ENCODE measurements at places on chromosomes 3 and 15.

GRCh38 chr15:37090543-37091175, 9.7 kb downstream of the MEIS2 start:
- no peak for DNase-seq

GRCh38 chr15:79602731-79603130, 170.6 kb downstream of the MINAR1 start:
- DNase-seq = no peak

DNA sequence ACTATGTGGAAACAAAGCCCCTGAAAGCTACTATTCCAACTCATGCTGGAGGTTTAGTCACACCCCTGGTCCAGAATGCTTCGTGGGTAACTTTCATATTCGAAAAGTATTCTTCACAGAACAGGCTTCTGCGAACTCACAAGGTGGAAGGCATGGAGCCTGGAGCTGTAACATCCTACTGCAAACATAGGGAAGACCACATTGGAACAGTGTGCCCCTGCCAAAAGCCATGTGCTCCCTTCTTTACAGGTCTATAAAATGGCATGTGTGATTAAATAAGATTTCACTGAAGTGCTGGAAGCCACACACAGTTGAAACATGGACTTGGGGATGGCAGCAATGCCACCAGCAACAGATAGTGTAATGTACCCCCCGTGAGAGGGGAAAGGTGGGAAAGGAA, 105.9 kb downstream of the GREM1 start:
- no peak for DNase-seq

DNA sequence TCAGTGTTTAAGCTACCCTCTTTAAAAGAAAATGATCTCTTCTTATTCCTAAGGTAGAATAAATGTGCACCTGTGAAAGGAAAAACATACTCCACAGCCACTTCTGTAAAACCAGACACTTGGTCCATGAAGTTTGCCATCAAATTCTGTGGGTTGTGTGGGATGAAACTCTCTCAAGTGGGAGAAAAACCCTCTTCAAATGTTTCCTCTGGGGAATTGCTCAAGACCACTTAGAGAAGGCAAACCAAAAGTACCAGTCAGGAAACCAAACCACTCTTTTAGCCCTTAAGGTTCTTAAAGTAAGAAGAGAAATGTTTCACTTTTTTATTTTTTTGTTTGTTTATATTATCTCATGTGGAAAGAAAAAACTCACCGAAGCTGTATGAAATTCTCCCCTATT, 1.2 kb downstream of the COL8A1 start:
- DNase-seq = no peak

DNA sequence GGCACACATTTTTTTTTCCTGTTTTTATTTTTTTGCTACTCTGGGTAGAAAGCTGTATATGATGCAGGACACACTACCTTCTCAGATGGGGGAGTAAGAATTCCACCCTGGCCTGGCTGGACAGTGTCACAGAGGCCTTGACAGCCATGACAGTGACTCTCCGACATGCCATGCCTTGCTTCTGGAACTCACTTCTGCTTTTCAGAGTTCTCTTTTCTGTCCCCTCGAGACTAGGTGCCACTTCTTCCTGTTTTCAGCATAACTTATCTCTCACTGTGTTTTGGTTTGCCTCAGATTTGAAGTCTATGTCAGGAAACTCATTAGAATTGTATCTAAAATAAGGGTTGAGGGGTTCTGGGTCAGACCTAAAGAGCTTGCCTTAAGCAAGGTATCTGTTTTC, 69.1 kb upstream of the SEC13 start:
- no peak for DNase-seq

DNA sequence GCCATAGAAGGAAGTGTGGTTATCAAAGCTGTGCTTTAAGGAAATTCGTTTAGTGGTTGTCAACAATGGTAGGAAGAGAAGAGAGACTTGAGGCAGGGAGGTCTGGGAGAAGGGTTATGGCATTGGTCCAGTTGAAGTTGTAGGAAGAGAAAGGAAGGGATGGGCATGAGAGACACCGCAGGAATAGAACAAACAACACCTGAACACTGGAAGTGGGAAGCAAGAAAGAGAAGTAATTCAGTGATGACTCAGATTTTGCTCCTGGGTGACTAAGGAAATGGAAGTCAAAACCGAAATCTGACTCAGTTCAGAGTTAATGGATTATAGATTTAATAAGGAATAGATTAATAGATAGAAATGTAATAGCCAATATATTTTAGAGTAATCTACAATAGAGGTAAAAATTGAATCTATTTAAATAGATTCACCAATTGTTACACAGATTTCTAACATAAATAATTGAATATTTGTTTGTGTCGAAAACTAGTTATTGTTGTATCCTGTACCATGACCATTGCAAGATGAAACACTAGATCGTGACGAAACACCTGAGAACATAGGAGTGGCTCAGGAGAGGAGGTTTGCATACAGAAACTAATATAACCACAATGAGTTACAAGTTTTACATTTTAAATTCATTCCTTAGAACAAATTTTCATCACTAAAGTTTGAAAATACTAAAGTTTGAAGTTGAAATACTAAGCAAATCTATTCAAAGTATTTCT, 36.0 kb downstream of the THBS1 start:
- DNase-seq = no peak

DNA sequence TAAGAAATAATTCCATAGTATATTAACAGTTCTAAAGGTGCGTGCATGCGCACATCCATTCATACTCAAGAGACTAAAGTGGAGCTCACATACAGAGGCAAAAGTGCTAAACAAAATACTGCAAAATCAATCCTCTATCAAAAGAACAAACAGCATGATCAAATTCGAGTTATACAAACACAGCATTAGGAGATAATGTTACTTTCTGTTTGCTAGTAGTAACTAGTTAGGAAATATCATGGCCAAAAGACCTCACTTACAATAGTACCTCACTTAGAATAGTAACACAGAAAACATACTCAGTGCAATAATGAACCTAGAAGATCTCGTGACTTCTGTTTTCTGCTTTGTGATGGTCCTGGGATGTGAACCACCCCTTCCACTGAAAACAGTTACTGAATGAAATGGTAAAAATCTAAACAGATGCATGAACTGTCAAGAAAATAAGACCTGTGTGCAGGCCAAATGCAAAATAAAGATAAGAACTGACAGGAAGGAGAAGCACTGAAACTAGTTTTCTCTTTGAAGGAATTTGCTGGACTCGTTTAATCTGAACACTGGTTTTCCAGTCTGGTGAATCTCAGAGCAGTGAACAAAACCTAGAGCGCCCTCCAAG, 20.9 kb upstream of the CEMIP start:
- DNase-seq = no peak

DNA sequence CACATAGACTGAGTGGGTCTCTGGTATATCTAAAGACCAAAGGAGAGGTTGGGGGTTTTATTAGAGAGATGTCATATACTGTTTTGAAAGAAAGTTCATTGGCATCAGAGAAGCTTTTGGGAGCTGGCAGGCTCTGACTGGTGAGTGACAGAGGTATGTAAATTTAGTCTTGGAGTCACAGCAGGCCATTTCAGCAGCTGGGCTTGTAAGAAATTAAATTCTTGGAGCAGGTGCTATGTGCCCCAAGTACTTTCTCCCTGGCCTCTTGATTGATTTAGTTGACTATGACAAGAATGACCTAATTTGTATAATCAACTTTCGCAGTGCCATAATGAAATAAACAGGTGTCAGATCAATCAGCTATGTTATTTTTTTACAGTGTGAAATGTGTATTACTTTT, 47.8 kb upstream of the CDAN1 start:
- no peak for DNase-seq

- DNase-seq = no peak
These were observed 21.6 kb downstream of the FSIP1 start for GRCh38 chr15:39761006-39761405.

- DNase-seq = no peak
These were observed 73.7 kb downstream of the TMEM212 start for GRCh38 chr3:171916888-171917287.

GRCh38 chr15:50939911-50940310, 31.4 kb downstream of the AP4E1 start:
- DNase-seq = no peak

GRCh38 chr3:69299344-69299743, 86.5 kb downstream of the FRMD4B start:
- no peak for DNase-seq

DNA sequence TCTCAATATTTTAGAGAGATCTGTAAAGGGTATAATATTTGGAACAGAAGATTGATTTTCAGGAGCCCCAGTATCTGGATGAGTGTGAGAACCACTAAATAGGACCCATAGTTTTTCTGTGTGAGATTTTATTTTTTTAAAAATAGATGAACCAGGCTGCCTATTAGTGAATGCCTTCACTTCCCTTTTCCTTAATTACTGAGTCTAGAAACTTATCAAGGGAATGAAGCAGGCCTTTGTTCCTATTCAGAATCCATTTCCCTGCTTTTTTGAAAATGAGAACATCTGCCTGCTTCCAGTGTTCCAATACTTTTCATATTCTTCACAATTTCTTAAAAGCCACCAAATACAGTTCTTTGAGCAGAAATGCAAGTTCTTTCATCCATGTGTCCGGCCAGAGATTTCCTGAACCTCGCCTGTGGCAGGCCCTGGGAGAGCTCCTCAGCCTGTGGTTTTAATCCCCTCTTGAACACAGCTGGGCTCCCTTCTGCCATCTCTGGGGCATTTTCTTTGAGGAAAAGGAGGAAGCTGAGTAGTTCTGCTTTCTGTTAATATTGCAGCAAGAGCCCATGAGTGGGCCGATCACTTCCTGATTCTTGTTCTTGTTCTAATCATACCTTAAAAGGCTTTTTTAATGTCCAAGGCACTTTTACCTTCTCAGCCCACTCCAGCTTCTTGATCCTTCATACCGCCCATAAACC, 4.7 kb downstream of the EHD4 start:
- DNase-seq = no peak

- no peak for DNase-seq
These were observed 122.2 kb upstream of the FGF7 start for GRCh38 chr15:49300856-49301255.

DNA sequence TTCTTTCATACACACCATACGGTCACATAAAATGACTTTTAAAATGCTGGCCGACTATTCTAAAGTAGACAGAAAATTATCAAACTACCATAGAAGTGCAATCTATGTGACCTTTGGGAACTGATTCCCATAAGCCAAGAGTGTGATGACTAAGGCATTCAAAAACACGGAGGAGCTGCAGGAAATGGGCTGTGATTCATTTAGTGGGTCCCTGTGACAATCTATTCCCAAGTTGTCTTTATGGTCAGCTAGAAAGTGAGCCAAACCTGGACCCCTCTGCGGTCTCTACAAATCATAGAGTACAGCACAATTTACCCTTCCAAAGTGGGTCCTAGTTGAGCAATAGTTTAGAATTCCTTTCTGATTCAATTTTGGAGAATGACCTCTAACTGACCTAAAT, 251.5 kb upstream of the CBLB start:
- no peak for DNase-seq

Measured in stimulated activated naive CD8-positive, alpha-beta T cell treated with anti-CD3 and anti-CD28 coated beads, Interleukin-15, Interleukin-2, amounts not matched to agents 100 U/mL and 50 U/mL, for 24 hours (primary cell).